Activated T-cell treated with anti-CD3 and anti-CD28 coated beads for 48 hours (primary cell): ENCODE measurements at places on chromosomes 3 and 15.

- no peak for DNase-seq
Measured at GRCh38 chr3:12288182-12289129, at the start of gene PPARG. TSS of gene PPARG (plus strand) at chr3:12289070. CDS start at chr3:12379712, 90,642 bp downstream.

DNA sequence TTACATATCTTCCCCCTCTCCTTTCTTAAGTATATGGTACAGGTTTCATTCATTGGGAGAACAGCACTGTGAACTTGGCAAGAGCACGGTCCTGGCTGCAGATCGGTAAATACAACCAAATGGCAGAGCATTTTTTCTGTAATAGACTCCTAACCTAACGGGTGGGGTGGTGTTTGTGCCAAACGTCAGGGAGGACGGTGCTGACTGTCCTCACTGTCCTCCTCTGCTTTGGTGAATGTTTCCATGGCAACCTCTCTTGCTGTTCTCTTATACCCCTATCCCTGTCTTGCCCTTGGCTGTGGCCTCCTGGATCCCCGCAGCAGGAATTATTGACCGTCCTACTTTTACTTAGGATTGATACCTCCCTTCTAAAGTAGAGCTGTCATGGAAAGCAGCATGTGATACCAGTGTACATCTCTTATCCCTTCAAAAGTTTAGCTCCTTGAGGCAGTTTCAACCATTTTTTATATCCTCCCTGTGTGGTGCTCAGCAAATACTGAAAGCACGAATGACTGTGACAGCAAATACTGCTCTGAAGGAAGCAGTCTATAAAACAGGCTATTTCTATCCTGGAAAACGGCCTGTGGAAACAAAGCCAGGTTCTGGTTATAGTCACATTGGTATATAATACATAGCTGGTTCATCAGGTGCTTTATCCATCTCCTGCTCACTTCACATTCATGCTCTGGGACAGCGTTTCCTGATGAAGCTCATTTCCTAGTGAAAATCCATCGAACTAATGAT lies 275.4 kb upstream of the C2CD4B start:
- DNase-seq: no peak

GRCh38 chr3:192684151-192684550 lies 43.2 kb downstream of the FGF12 start:
- DNase-seq: no peak

DNA sequence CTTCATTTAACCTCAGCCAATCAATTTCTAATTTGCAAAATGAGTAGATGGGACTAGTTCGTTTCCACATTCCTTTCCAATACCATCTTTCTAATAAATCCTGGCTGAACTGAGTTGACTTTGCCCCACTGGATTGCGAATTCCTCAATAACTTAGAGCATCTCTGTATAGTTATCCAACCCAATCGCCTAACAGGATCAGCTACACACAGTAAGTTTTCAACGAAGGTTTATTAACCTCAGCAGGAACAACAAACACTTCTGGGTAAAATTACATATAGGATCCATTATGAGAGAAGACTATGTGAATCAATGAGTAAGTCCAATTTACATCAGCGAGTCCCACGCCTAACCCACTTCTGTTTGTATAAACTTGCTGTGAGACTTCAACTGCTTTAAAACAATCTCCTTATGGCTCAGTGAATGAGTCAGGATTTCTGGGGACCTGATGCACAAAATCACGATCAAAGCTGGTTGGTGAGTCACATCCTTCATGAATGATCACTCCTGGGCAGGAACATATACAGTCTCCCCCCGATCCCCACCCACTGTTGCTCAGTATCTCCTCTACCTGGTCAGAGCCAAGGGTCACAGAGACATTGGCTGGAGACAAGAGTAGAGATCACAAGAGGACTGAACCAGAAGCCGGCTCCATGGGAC lies 142.8 kb downstream of the EDEM1 start:
- DNase-seq: peak; percentile 14

DNA sequence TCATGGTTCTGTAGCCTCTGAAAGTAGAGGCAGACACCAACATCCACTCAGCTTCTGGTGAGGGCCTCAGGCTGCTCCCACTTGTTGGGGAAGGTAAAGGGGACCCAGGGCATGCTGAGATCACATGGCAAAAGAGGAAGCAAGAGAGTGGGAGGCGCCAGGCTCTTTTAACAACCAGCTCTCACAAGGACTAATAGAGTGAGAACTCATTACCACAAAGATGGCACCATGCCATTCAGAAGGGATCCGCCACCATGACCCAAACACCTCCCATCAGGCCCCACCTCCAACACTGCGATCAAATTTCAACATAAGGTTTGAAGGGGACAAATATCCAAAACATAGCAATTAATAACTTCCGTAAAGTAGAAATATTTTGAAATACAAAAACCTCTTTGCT lies 192.3 kb downstream of the OCA2 start:
- no peak for DNase-seq

DNA sequence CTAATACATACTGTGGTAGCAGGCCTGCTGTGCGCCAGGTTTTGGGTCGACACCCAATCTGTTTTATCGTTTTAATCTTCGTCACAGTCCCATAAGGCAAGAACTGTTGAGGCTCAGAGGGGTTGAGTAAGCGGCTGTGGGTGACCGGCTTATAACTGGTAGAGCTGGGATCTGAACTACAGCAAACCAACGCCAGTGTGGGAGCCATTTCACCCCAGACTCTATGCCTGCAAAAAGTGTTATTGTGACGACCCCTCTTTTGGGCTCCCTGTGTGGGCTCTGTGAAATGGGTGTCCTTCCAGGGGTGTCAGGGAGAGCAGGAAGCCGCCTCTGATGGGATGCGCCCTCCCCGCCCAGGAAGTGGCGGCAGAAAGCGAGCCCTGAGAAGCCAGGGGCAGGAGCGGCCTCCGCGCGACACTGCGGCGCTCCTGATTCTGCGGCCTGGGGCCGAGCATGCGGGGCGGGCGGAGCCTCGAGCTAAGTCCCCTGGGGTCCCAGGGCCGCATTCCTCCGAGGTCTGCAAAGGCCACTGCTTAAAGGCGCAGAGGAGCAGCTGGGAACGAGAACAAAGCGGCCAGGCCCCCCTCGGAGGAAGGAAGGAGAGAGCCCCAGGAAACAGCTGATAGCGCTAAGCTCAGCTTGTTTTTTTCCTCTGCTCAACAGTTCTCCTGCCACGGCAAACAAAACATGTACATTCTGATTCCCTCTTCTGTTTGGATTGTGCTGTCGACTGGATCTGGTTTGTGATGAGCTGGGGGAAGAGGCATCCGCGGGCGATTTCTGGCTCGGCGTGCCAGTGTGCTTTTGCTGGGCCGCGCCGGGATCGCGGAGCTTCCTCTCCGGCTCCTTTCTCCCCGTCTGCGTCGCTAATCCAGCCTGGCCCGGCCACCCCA lies 33.9 kb downstream of the GRK7 start:
- DNase-seq: peak; percentile 21

GRCh38 chr15:70045045-70045444 lies 52.7 kb downstream of the TLE3 start:
- no peak for DNase-seq
